ENCODE measurements at places on chromosomes 16 and 17.

DNA sequence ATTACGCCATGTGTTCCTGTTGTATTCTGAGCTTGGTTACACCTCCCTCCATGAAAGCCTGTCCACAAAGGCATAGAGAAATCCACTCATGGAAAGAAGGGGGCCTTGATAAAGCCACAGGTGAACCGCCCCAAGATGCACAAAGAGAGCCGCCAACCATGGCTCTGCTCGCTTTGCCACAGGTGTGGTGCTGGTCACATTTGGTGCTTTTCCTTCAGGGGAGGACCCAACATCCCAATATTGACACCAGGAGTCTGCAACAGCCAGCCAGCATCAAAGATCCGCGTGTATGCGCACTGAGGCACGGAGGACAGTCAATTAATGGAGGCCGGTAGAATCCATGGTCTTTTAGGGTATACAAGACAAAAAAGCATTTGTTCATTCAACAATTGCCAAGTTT, 7.3 kb downstream of the ABCA3 start:
- DNase-seq, result no peak

DNA sequence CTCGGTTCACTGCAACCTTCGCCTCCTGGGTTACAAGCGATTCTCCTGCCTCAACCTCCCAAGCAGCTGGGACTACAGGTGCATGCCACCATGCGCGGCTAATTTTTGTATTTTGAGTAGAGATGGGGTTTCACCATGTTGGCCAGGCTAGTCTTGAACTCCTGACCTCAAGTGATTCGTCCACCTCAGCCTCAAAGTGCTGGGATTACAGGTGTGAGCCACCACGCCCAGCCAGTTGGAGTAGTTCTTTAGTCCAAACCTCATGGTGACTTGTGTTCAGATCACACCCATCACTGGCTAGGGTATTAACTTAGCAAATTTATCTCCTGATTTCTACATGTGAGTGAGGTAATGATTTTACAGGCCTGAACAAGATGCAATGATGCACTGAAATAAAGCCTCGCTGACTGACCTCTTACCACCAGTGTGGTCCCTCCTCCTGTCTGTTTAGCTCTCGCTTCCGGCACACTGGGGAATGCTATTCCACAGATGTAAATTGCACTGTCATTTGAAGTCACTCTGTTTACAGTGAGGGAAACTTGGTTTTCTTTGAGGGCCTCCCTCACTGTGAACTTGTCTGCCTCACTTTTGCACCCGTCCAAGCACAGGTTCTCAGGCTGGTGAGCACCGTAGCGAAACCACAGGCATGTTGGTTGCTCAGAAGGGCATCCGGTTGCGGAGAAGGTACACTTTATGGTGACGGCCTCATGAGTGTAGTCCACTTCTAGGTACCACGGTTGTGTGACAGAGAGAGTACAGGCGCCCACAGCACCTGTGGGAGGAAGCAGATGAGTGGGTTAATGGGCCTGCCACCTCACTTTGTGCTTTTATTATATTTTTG, 5.5 kb downstream of the IGSF6 start:
- peak; percentile 46 for DNase-seq

- DNase-seq, result no peak
These were observed 298.2 kb upstream of the C16orf82 start for GRCh38 chr16:26768385-26769010.

GRCh38 chr17:58741121-58741625, 14.5 kb upstream of the PPM1E start:
- DNase-seq, result no peak

DNA sequence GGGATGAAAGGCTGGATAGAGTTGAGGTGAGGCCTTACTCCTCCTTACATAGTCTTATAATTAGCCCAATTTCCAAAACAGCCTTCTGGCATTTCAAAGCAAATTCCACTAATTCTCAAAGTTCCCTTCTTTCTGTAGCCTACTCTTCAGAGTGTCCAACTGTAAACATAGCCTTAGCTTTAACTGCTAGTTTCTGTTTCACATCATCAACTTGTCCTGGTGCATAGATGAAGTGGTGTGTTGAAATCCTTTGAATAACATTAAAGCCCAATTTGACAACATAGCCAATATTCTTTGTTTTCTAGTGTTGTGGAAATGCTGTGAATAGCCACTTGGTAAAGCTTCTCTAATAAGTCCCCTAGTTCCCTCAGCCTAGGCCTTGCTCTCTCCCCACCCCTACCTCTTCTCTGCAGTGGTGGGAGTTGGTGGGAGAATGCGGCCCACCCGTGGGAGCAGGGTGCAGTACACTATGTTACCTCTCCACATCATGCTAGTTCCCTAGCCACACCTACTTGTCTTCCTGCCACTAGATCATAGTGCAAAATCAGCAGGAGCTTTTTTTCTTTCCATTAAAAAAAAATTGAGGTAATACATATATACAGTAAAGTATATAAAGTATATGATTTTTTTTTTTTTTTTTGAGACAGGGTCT, 127.0 kb upstream of the HAS3 start:
- DNase-seq, result no peak

GRCh38 chr17:42659079-42659931, at the start of gene TUBG2:
TSS of gene TUBG2 (plus strand) at chr17:42659284. CDS start at chr17:42659504, 220 bp downstream.
- DNase-seq, result peak; percentile 81

DNA sequence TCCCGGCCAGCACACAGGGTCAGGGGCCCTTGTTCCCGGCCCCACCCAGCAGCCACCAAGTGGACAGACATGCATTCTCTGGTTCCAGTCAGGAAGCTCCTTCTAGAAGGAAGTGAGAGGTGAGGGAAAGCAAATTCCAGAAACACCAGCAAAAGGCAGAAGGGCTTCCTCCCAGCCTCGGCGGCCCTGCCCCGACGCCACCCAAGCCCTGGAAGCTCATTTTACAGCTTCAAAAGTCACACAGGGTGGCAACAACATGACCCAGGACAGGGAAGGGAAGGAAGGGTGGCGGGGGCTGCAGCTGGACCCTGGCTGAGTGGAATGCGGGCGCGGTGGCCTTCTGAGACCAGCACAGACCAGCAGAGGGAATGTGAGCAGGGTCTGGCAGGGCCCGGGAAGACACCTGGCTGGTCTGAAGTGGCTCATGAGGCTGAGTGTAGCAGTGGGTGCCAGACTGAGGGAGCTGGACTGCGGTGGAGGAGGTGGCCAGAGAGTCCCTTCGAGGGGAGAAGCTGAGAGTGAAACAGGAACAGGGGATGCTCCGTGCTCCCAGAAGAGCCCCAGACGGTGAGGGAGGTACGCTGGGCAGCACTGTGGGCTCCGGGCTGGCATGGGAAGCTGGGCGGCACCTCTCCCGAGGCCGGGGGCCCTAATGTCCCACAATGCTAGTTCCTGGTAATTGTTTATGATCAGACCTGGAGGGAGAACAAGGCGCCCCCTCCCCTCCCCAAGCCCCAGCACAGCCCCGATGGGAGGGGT, 1.9 kb upstream of the UNC13D start:
- peak; percentile 7 for DNase-seq

- no peak for DNase-seq
These were observed 390 bp downstream of the MLLT6 start for GRCh38 chr17:38705523-38705802.

DNA sequence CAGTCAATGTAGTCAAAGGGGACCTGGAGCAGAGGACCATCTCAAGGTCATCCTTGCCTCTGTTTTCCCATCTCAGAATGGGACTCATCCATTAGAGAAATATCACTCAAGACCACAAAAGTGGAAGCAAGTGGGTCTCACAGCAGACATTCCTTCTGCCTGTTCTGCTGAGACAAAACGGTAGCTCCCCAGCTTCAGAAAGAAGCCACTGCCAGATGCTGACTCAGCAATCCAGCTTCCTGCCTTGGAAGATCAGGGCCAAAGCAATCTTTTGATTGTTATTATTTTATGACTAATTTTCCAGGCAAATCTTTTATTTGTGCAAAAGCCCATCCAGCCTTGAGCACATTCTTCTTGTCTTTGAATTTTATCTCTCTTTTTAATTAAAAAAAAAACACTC, 86.8 kb downstream of the CCT6B start:
- DNase-seq, result no peak

- no peak for DNase-seq
These were observed 20.8 kb upstream of the LRRC37A3 start for GRCh38 chr17:64940055-64940454.

DNA sequence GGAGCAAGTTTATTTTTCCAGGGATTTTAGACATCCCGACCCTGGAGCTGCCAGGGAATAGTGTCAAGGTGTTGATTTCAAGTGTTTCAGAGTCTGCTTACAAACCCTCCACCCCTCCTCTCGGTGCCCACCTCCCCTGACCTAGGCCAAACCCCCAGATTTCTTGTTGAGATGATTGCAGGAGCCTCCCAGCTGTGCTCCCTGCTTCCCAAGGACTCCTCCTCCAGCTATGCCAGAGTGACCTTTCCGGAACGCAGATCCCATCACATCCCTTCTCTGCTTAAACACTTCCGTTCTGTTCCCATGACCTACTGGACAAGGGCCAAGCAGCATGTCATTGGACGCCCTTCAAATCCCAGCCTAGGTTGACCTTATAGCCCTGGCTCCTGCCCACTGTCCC, 23.7 kb upstream of the CDH1 start:
- no peak for DNase-seq
